ENCODE measurements at places on chromosomes 12 and 14.

GRCh38 chr12:117330441-117331113 is 30.8 kb downstream of the NOS1 start:
- DNase-seq: no peak

GRCh38 chr14:105430042-105430441 is 10.4 kb downstream of the MTA1 start:
- no peak for DNase-seq

DNA sequence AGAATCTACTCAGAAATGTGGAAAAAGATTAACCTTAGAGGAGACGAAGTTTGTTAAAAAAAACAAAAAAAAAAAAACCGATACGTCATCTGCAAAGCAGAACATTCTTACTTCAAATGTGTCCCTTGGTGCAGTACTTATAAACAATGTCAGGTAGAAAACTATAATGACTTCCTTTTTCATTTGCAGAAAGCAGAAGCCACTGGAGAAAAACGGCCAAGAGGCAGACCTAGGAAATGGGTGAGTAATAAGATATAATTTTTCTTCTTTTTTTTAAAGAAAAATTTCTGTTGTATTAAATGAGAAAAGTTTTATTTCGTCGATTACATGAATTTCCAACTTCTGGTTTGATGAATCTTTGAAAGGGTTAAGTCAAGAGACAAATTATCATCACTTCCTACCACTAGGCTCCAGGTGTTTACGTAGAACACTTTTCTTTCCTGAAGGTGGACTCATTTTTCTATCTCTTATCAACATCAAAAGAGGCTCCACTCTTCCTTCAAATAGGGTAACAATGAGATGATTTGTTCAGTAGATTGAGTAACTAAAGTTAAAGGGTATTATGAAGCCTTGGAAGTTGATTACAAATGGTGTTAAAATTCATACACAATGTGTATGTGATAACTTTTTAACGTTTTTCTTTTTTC is 14.2 kb downstream of the HMGA2 start:
- DNase-seq: no peak

DNA sequence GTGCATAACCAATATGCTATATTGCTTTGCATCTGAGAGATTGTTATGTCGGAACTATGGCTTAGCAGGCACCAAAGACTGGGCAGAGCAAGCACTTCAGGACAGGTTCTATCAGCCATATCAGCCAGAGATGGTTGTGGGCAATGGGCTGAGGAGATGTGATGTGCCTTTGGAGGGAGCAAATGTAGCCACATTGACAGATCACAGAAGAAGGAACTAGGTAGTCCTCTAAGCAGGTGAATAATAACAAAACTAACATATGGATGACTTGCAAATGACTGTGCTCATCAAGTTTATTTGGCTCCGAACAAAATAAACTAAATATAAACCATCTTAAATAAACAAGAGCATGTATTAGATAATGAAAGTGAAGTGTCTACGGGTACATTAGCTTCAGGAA is 291.7 kb downstream of the RMST start:
- no peak for DNase-seq

GRCh38 chr12:72493407-72493806 is 221.2 kb downstream of the TRHDE start:
- no peak for DNase-seq

- DNase-seq: no peak
Observed at GRCh38 chr14:90489916-90490719, 93.3 kb downstream of the CALM1 start.

DNA sequence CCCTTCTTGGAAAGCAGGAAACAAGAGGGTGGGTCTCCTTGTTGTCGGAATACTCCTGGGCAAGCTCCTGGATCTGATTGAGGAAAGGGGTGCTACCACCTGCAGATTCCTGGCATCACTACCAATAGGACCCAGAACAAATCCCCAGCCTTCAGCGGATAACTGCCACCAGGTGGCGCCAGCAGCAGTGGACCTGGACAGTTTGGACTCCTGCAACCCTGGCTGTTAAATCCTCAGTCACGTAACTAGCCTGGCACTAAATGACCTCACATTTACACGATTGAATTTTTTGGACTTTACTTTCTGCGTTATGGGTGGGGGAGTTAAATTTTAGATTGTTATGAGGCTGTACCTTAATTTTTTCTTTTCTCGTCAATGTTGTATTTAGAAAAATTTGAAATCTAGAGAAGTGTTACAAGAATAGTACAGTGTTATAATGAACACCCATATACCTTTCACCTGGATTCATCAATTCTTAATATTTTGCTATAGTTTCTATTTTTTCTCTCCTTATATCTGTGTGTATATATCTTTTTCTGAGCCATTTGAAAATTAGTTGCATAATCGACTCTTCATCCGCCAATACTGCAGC is 95.6 kb downstream of the GAS2L3 start:
- peak; percentile 65 for DNase-seq

GRCh38 chr14:64711039-64711438 is 6.8 kb downstream of the PLEKHG3 start:
- no peak for DNase-seq

GRCh38 chr14:100236881-100237280 is 2.1 kb upstream of the YY1 start:
- DNase-seq: no peak

DNA sequence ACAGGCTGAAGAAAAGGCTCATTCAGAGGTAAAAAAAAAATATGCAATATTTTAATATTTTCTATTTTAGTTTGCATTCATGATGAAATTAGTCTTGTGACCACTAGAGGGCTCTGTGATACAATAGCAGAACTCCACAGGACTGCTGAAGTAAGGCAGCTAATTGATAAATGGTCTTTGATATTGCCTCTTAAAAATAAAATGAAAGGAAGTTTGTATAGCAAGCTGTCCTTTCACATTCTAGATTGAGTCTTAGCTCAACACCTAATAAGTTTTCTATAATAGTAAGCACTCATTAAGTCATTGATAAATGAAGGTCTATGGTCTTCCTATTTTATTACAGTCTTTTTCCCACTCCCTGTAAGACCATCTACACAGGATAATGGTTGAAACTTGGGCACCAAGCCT is 315.7 kb downstream of the NAV3 start:
- peak; percentile 3 for DNase-seq

DNA sequence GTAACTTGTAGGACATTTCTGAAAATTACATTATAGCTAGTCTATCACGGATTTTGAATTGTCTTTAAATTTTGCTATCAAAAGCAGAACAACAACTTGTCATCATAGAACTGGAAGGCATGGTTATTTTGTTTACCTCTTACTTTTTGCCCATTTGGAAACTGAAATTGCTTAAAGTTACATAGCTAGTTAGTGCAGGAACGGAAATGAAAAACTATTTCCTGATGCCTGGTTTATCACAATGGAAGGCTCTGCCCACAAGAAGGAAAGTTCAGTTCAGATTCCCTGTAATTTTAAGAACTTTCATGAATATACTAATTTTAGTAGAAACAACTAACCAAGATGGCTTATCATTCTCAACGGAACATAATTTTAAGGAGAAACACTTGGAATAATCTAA is 427.7 kb downstream of the RAD51B start:
- no peak for DNase-seq

DNA sequence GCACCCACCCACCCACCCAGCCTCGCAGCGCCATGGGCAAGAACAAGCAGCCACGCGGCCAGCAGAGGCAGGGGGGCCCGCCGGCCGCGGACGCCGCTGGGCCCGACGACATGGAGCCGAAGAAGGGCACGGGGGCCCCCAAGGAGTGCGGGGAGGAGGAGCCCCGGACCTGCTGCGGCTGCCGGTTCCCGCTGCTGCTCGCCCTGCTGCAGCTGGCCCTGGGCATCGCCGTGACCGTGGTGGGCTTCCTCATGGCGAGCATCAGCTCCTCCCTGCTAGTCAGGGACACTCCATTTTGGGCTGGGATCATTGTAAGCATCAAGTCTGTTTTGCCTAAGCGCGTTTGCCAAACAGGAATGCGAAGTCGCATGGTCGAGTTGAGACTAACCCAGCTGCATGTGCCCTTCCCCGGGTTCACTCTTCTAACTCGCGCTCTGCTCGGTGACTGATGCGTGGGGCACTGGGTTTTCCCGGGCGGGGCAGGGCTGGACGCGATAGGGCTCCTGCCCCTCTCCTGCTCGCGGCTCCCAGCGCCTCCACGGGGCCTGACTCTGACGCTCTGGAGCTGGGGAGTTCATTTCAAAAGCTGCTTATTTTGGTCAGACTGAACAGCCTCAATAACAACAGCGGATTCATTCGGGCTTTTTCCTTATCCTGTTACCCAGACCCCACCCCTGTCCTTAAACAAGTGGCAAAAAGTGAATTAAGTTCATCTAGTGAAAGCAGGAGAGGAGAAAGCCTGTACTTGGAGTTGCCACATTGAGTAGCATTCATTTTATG is 458 bp downstream of the SSPN start:
- DNase-seq: peak; percentile 41

- DNase-seq: no peak
Observed at GRCh38 chr12:108447168-108447832, 67.8 kb upstream of the FICD start.

GRCh38 chr12:14766649-14767215 is 36.5 kb downstream of the WBP11 start:
- no peak for DNase-seq

- DNase-seq: no peak
Observed at GRCh38 chr12:53845932-53846331, 92.7 kb upstream of the HOXC13 start.

GRCh38 chr14:95679148-95679815 is 6.9 kb upstream of the TCL1B start:
- DNase-seq: no peak

GRCh38 chr12:51884676-51885229 is 3.1 kb upstream of the ANKRD33 start:
- no peak for DNase-seq

GRCh38 chr12:67354322-67354721 is 85.2 kb downstream of the CAND1 start:
- no peak for DNase-seq

- DNase-seq: no peak
Observed at GRCh38 chr12:96233939-96234461, 39.8 kb downstream of the ELK3 start.

DNA sequence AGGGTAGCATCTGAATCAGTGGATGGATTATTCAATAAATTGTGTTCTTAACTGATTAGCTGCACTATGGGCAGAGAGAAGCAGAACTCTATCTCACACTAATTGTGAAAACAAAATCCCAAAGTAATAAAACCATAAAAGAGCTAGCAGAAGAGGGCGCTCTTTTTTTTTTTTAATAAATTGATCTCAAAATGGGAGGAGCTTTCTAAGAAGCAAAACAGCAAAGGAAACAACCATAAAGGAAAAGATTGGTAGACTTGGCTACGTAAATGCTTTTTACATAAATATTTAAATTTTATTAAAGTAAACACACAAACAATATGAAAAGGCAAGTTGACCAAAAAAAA is 1.5 kb upstream of the TM7SF3 start:
- DNase-seq: peak; percentile 47

DNA sequence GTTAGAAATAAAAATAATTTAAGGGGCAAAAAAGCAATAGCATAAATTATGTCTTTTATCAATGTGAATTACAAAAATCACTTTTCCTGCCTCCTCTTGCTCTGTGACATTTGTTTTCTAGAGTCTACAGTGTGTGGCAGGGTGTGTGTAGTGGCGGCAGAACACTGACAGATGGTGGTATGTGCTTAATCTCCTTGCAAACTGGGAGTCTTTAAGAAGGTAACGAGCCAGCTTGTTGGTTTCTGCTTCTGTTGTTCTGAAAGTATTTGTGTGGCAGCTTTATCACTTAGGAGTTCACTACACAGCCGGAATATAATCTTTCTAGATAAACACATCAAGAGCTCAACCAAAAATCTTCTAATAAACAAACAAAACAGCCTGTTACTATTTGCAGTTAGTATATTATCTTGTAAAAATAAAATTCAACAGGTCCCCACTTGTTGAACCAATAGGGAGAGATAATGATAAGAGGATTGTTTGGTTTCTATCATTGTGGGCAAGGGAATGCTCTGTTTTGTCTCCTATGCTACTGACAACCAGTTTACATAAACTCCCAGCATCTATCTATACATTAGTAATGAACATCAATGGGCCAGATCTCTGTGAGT is 13.0 kb downstream of the CDKL1 start:
- DNase-seq: no peak

GRCh38 chr14:95685978-95686922 is at the start of gene TCL1B:
TCL1B (plus strand) TSS chr14:95686426; CDS start chr14:95686468, 42 bp downstream.
- no peak for DNase-seq

All from GM20000 (cell line).